ENCODE measurements at places on chromosomes 4 and X. TPM values are rescaled to one million over a fixed set of nuclear protein-coding genes. Genes with fewer than 3 reads are reported as not detected.

- no peaks in the 10 kb centered on the region for H3K36me3 ChIP-seq
- H3K27me3 ChIP-seq: peaks cover 11% of the 10 kb centered on the region
- no peak for DNase-seq
Observed at GRCh38 chr4:10664408-10664807, 20.2 kb downstream of the CLNK start.

DNA sequence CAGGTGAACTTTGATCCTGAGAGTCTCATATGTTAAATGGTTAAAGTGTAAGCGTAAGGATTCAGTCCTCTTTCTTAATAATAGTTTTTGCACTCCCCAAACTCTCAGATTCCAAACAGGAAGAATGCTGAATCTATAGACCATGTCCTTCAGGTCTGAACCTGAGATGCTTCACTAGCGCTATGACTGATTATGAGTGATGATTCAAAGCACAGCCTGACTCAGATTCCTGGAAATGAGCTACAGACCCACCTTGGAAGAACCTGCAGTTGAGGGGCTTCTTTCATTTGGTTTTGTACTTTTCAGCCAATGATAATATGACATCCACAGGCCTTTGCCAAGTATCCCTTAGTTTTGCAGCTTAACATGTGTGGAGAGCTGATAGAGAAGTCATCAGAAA lies 1.4 kb downstream of the EDNRA start:
- DNase-seq: no peak
- peaks cover 5% of the 10 kb centered on the region for H3K27me3 ChIP-seq
- no peaks in the 10 kb centered on the region for H3K36me3 ChIP-seq
- H3K4me1 ChIP-seq: no peaks in the 10 kb centered on the region

The TIGD4 gene
- 0.14 TPM for polyA plus RNA-seq

The TBX22 gene
- polyA plus RNA-seq: not detected

The MAGEA10 gene
- not detected for polyA plus RNA-seq

- H3K27me3 ChIP-seq: no peaks in the 10 kb centered on the region
- H3K4me1 ChIP-seq: no peaks in the 10 kb centered on the region
- H3K4me3 ChIP-seq: no peak overlapping the region
- DNase-seq: no peak
- no peak overlapping the region for H3K27ac ChIP-seq
Observed at GRCh38 chrX:51975811-51976210, 82.4 kb downstream of the MAGED1 start.
